ENCODE measurements at places on chromosomes 6 and 20.

- no peak for DNase-seq
These were observed 37.4 kb upstream of the SIRT5 start for GRCh38 chr6:13536796-13537526.

DNA sequence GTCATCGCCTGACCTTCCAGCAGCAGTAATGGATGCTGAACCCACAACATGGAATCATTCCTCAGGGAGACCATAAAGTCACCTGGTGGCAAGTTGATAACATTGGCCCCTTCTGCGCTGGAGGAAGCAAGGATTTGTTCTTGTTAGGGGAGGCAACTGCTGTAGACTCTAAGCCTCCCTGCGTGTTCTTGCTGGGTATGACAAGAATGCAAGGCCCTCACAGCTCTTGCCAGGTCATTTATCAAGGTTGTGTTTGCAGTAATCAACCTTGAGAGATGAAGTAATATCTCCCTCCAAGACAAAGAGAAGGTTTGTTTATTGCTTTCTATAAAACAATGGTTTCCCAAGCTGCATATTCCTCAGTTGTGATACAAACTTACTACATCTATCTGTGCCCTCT is 80.9 kb downstream of the PERP start:
- no peak for DNase-seq

GRCh38 chr6:45431317-45432065 is 53.8 kb upstream of the SUPT3H start:
- no peak for DNase-seq

DNA sequence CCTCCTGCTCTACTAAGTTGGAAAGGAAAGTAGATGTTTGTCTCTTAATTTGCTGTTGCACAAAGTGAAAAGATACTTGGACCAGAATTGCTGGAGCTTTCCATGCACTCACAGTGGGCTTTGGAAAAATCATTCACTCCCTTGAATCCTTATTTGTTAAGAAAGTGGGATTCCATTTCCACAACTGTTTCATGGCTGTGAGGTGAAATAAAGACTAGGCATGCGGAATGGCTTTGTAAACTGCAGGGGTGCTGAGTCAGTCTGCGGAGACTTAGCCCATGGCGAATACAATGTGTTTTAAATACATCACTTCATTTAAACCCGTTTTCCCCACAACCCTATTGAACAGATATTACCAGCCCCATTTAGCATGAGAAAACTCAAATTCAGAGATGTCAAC is 36.8 kb upstream of the CLDN20 start:
- DNase-seq = no peak

DNA sequence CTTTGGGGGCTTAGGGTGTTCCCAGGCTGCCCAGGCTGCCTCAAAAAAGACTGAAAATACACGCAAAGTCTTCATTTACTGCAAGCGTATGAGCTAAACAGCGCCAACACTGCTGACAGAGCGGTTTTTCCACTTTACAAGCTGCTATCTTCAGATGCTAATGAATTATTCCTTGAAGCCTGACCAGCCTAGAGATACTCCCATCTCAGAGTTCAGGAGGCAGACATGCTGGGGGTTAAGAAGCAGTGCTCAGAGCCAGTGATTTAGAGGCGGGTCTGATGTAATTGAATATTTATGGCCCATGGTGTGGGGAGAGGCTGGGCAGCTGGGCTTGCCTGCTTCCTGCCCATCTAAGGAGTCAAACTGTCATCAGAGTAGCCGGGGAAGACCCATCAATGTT is 241.4 kb downstream of the SLC24A3 start:
- DNase-seq = no peak

DNA sequence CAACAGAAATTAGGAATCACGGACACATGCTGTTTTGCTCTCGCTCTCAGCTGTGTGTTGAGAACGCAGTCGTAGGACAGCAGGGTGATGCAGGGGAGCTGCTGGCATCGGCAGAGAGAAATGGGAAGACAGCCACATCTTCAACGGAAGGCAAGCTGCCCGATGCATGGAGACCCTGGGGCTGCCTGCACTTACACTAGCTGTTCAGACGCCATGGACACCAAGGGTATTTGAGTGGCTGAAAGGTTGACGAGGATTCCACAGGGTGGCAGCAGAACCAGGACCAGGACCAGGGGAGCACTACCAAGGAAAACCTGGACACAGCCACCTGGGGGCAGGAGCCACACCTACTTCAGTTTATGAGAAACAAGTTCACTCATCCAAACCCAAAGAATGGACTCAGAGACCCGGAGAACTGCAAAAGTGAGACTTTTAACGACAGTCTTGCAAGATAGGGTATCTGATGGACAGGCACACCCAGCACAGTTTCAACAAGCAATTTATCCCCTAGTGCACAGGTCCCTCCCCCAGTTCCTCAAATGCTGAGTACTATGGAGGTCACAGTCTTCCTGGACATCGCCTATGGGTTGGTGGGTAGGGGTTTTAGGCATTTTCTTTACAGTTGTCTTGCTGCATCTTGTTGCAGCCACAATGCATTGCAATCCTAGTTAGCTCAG is 56.3 kb upstream of the ENTPD6 start:
- no peak for DNase-seq

GRCh38 chr6:71727632-71728294 is 158.6 kb upstream of the RIMS1 start:
- DNase-seq = no peak

DNA sequence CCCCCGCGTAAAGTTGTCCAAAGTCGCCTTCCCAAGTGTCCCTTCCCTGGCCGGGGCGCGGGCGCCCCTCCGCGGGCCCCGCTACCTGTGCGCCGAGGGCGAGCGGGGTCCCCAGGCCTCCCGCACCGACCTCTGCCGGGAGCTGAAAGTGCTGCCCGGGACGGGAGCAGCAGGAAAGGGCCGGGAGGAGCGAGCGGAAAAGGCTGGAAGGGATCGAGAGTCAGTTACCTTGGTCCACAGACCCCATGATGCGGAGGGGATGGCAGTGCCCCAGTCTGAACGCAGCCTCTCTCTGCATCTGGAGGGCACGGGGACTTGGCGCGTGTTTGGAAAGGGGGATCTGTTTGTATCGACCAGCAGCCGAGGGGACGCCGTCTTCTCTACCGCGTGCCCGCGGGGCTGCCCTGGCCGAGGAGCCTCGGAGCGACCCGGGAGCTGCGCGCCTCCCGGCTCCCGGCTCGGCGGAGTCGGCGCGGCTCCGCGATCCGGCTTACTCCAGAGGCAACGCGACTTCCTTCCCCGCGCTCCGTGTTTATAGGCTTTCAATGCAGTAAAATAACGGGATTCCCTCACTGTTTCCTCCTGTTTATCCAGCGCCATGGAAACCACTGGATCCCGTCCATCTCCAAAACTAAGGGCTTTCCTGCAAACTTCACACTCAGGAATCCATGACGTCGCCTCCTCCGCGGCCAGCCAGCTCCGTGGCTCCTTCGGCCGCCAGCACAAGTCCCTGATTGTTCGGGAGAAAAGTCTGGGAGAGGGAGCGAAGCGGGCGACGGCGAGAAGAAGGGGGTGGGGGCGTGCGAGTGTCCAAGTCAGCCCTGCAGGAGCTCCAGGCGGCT is 20.0 kb upstream of the NFATC2 start:
- DNase-seq = peak; percentile 76

DNA sequence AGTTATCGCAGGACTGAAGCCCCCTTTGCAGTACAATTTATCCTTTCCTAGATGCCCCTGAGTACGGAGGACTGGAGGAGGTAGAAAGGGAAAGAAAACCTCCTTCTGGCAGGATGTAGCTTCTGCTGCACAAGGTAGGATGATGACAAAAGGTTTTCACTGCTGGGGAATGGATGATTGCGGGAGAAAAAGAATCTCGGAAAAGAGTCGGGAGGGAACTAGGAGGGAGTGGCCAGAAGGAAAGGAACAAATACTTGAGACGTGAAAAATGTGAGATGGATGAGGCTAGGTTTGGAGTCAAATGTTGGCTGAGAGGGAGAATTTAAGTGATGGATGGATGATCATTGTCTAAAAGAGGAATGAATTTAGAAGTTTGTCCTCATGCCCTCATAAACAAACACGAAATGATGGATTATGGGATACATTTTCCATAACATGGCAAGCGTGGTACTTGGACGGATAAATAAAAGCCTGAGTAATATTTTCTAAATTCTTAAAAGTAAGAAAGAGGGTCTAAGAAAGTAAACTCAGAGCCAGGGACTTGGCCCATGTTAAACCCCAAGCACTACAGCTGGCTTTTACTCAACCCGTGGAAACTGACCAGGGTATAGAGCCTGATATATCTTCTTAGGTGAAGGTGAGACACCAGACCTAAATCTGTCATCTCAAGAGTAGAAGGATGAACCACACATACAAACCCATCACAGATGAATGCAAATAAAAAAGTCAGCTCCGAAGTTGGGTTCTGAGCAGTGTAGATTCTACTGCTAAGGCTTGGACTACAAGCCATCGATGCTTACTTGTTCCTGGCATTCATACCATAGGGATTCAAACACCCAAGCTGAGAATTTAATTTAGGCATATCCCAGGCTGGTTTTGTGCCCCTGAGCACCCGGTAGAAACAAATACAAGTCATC is 72.4 kb downstream of the HFE start:
- DNase-seq = peak; percentile 34

GRCh38 chr6:90456001-90456400 is 130.9 kb downstream of the MAP3K7 start:
- no peak for DNase-seq

GRCh38 chr6:1416820-1417219 is 27.4 kb downstream of the FOXF2 start:
- DNase-seq = no peak

- no peak for DNase-seq
These were observed 5.4 kb downstream of the ACSS1 start for GRCh38 chr20:25052255-25053194.

DNA sequence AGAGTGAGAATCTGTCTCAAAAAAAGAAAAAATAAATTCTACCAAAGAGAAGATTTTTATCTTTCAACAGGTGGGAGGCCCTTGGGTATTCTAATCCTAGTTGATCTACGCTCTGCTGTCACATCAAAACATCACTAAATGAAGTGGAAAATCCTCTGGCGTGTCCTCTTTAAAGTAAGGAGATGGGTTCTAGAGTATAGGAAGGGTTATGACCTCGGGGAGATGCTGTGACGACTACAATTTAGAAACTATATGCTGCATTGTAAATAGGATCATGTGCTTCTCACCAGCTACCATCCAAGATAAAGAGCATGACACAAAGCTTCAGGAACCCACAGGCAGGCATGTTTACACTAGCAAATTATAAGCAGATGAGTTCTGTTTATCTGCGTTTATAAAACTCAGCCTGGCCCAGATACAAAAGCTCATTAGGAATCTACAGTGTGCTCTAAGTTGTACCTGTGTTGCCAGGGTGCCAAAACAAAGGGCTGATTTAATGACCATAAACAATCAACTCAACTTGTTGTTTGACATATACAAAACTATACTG is 197.1 kb upstream of the PLN start:
- DNase-seq = no peak

DNA sequence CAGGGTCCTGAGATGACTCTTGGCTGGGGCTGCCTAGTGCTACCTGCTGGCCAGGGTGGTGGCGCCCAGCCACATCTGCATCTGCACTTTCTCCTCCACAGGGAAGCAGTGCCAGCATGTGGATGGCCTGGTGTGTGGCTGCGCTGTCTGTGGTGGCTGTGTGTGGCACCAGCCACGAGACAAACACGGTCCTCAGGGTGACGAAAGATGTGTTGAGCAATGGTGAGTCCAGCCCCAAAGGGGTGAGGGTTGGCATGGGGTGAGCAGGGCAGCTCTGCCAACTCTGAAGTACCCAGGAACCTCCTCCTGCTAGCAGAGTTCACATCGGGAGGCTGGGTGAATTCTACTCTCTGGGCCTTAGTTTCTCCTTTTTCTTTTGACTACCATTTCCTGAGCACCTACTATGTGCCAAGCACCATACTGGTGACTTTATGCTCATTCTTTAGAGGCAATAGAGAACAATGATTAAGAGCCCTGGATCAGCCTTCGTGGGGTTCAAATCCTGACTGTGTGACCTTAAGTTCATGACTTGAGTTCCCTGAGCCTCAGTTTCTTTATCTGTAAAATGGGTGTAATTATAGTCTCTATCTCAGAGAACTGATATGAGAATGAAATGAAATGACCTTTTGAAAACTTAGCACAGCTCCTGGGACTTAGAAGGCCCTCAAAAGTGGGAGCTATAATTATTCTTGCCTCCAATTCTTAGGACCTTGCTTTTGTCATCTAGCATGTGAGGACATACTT is 2.1 kb downstream of the BPIFB4 start:
- no peak for DNase-seq

GRCh38 chr6:168012431-168013249 is 15.2 kb downstream of the KIF25 start:
- no peak for DNase-seq

DNA sequence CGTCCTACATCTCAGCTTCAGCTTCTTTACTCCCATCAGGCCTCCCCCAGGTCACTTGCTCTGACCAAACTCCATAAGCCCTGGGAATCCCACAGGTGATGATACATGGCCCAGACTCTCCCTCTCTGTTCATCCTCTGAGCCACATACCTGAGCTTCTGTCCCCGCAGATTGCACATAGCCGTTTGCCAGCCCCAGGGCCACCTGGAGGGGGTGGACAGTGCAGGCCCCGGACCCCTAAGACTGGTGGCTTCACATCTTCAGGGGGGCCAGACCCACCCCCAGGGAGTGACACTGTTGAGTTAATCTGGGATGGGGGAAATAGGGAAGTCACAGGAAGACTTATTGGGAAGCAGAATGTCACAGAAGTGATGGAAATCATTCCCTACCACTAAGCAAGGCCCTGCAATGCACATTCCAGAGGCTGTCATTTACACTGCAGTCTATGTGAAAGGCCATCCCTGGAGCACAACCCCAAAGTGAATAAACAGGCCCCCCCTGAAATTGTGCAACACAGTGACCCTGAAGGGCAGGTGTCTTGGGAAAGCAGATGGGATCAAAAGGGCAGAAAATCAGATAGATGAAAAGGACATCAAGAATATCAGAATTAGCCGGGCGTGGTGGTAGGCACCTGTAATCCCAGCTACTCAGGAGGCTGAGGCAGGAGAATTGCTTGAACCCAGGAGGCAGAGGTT is 2.2 kb downstream of the RXRB start:
- no peak for DNase-seq

DNA sequence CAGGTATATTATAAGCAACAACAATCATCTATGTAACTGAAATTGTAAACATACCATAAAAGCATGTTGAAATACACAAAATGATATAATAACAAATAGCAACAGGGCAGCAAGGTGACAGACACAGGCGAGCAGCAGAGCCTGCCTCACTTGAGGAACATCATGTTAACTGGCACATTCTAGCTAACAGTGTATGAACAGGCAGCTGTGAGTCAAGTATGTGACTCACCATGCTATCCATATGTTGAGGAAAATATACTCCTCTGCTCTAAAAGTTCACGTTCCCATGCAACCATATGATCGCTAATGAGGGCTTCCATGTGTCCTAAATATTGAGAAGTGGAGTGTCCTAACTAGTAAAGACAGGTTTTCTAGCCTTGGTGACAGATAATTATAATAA is 18.4 kb downstream of the SERAC1 start:
- DNase-seq = no peak
